NAMALWA (cell line): ENCODE measurements at places on chromosomes 16 and 17.
A peak's percentile ranks its signal among the peaks of the same experiment; 100 is the strongest.

GRCh38 chr16:50731989-50732832 lies 9.7 kb upstream of the CYLD start:
- no peak for DNase-seq

GRCh38 chr17:4009186-4009785 lies 45.0 kb upstream of the ATP2A3 start:
- DNase-seq: no peak

DNA sequence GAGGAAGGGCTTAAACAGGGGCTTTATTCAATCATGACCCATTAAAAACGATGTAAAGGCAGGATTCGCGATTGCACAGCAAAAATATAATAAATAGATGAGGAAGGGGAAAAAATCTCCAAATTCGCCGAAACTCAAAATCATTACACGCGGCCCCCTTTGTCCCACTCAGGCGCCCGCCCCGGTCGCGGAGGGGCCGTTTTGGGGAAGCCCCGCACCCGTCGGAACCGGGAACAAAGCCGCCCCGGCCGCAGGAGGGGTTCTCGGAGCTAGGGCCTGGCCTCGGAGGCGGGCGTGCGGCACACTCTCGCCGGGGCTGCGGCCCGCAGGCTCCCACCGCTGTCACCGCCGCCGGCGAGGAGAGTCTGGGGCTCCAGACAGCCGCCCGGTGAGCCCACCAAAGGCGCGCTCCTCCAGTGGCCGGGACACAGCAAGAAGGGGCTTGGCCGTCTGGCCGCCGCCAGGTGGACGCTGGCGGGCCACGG lies 521 bp downstream of the C16orf87 start:
- peak; percentile 54 for DNase-seq

DNA sequence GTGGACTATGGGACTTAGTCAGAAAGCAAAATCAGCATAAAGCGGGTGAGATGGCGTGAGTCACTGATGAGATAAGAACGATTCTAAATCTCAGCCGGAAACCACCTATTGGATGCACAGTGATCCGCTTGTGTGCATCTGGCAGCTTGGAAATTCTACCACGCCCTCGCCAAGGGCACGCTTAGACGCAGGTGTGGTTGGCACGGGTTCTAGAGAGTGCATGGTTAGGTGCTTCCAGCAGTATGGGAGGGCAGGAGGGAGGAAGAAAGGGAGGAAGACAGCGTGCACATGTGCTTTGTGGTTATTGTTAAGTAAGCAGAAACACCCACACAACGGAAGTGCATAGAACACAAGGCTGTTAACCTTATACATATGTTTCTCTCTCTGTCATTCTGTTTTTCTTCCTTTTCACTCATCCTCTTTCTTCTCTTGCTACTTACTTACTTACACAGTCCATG lies 374.0 kb upstream of the ASIC2 start:
- no peak for DNase-seq

DNA sequence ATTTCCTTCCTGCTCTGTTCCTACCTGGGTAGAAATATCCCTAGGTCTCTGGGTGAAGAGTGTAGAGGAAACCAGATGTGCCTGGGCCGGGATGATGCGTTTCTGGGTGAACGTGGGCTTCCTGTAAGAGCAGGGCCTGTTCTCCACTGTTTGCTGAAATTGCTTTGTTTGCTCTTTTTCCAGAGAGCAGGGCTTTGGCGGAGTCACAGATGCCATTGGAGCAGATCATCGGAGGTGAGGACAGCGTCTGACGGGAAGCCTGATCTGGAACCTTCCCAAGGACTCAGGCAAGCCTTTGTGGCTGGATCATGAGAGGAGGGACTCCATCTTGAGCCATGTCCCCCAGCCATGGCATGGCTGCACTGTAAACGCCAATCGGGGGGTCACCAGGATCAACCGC lies 15.4 kb downstream of the DHODH start:
- no peak for DNase-seq

DNA sequence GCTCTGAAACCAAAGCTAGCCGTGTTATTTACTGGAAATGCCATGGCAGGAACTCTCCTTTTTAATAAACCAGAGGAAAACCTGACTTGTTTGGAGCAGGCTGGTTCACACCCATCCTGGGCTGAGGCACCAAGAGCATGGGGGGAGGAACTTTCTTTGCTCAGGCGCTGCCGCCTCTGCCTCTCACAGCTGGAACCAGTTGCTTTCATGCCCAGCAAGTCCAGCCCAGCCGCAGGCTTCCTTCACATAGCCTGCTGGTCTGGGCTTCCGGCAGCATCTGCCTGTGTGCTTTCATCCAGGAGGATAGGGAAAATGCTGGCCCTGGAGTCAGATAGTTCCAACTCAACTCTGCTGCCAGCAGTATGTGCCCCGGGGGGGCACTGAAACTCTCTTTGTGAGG lies 88.1 kb upstream of the ASIC2 start:
- DNase-seq: no peak

- DNase-seq: no peak
These were observed 30.5 kb downstream of the CPPED1 start for GRCh38 chr16:12773221-12773620.

DNA sequence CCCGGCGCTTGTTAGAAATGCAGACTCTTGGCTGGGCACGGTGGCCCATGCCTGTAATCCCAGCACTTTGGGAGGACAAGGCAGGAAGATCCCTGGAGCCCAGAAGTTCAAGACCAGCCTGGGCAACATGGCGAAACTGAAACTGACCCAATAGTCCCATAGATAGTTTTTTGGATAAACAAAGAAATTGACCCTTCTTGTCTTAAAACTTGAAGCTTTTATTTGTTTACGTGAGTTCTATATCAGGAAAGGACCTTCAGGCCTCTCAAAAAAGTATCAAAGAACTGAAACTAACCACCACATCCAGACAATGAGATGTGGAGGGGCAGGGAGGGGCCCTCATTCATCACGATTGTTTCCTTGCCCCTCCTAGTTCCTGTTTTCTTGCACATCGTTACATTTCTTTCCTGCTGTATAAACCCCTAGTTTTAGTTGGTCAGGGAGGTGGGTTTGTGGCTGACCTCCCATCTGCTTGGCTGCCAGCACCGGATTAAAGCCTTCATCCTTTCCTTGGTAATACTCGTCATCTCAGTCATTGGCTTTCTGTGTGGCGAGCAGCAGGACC lies 29.9 kb upstream of the PRM1 start:
- peak; percentile 82 for DNase-seq

- DNase-seq: no peak
These were observed 13.7 kb downstream of the ZBTB4 start for GRCh38 chr17:7465597-7466275.

GRCh38 chr16:83116274-83116892 lies 489.6 kb downstream of the CDH13 start:
- DNase-seq: no peak

- no peak for DNase-seq
These were observed 19.2 kb downstream of the GSDMB start for GRCh38 chr17:39899215-39899614.

- DNase-seq: no peak
These were observed 88.0 kb downstream of the CMIP start for GRCh38 chr16:81532491-81533174.

DNA sequence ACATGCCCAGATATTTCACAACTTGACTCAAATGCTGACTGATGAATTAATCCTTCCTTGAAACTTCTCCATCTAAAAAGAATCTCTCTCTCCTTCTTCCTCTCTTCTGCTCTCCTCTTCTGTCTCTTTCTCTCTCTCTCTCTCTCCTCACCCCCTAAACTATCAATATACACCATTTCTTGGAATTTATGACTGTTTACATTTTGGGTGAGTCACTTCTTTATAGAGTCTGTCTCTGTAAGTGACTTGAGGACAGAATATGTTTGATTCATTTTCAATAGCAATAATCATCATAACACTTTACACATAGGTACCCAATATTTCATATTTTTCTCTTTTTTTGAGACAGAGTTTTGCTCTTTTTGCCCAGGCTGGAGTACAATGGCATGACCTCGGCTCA lies 15.3 kb downstream of the OR3A1 start:
- no peak for DNase-seq

- no peak for DNase-seq
These were observed 356.8 kb downstream of the SEC14L1 start for GRCh38 chr17:77497578-77497934.

DNA sequence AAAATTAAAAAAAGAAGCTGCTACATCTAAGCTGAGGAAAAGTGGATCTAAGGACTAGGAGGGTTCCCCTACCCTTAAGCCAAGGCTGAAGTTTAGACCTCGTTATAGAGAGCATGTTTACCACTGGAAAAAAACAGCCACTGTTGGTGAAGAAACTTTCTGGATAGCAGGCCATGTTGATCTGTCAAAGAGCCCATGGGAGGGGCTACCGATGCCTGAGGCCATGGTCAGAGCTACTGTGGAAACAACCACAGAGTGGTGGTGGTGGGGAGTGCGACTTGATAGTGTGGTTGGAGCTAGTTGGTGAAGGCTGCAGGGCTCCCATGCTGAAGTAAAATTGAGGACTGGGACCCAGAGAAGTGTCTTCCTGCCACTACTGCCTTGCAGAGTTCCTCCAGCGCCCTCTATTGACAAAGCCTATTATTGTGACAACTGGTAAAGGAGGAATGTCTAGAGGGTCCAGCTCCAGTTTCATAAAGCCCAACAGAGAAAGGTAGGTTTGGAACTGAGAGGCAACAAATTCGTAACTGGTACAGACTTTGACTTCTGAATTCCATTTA lies 12.7 kb upstream of the FAM20A start:
- peak; percentile 88 for DNase-seq

DNA sequence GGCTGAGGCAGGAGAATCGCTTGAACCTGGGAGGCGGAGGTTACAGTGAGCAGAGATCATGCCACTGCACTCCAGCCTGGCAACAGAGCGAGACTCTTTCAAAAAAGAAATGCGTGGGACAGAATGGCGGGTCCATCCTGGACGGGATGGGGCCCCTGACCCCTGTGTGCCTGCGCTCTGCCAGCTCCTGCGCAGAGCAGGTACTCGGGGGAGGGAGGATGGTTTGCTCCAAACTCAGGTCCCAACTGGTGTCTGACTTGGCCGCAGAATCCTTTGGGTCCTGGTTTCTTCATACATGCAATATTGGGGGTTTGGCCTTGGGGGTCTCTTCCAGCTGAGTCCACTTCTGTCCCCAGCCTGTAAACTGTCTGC lies 10.4 kb downstream of the CHMP6 start:
- DNase-seq: no peak

- DNase-seq: no peak
These were observed 329.1 kb downstream of the CDH13 start for GRCh38 chr16:82955741-82956348.

DNA sequence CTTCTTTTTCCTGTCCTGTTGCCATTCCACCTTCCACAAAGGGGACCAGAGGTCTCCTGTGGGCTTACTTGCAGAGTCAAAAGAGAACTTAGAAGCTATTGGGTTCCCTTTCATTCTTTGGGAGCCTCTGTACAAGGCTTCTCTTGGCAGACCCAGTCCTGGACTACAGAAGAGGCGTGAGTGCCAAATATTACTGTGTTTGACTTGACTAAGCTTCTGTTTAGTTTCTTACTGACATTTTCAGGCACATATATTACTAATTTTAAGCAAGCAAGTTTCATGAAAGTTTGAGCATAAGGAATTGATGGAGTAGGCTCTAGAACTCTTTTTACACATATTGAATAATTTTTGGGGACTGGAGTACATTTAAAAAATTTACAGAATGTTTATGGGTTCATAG lies 254.4 kb downstream of the HAPSTR1 start:
- no peak for DNase-seq

- DNase-seq: no peak
These were observed 8.9 kb upstream of the HOXB2 start for GRCh38 chr17:48553826-48554225.

- peak; percentile 4 for DNase-seq
These were observed 31.7 kb upstream of the CDH11 start for GRCh38 chr16:65153365-65154105.

- DNase-seq: no peak
These were observed 28.9 kb downstream of the DCUN1D3 start for GRCh38 chr16:20871258-20871657.

GRCh38 chr16:85302018-85302847 lies 190.0 kb upstream of the CIBAR2 start:
- no peak for DNase-seq

DNA sequence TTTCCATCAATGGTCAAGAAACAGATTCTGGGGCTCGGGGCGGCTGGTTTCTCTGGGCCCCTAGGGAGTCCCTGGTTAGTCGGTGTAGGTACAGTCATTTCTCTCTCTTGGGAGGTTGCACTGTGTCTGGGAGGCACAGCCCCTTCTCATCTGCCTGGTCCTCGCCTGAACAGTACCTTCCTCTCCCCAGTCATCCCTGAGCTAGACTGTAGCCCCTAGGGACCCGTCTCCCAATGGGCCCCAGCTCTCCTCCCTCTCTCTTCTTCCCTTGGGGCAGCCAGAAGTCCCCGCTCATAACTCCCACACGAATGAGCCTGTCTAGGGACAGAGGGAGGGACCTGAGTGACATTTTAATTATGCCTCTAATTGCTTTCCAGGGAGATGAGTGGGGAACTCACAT lies 20.2 kb upstream of the CPSF4L start:
- no peak for DNase-seq

DNA sequence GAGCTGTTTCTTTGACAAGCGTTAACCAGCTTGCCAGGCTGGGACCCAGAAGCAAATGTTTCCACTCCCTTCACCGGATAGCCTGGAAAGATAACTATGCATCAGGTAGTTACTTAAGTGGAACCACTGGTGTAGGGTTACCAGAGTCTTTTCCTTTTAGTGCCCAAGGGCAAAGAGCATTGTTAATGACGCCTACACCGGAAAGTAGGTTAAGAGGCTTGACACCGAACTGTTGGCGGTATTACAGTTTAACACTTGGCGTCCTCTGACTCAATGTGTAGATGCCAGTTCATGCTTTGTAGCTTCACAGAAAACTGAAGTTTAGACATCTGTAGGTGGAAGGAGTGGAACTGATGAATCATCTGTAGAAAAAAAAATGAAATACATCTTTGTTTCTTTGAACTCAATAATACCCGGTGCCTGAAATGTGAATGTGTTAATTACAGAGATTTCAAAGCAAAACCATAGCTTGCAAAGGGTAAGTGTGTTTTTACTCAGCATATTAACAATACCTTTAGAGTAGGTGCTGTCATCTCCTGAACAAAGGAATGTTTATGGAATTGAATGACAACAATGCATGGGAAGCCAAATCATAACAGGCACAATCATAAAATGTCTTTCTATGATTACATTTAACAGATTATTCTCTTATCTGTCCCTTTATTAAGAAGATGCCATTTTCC lies 426.7 kb upstream of the SALL1 start:
- DNase-seq: no peak

- DNase-seq: no peak
These were observed at the start of gene SDR42E2 for GRCh38 chr16:22161999-22162655. TSS of gene SDR42E2 (plus strand) at chr16:22162506. CDS start at chr16:22165583, 3,077 bp downstream.

GRCh38 chr17:34135841-34136240 lies 119.2 kb upstream of the CCL2 start:
- no peak for DNase-seq

DNA sequence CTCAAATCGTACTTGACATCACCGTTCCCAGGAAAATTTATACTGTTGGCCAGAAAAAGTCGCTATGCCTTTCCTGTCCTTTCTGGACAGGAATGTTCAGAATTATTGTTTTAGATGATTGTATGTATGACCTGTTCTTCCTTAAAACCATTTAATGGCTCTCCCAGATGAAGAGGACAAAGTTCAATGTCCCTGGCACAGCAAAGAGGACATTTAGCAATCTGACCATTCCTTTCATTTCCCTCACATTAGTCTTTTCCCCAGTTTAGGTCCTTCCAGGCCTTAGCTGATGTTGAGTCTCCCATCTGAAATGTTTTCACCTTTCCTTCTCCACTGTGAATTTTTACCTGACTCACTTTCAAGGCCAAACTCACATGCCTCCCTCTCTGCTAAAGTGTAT lies 938.9 kb downstream of the CDH11 start:
- DNase-seq: no peak

GRCh38 chr17:32943647-32944191 lies 15.8 kb downstream of the TMEM98 start:
- DNase-seq: no peak
